ENCODE measurements at places on chromosomes 3 and 15. TPM values are rescaled to one million over a fixed set of nuclear protein-coding genes. Genes with fewer than 3 reads are reported as not detected.

PIERCE2 gene
- 4.6 TPM for total RNA-seq

CFAP100 gene
- not detected for total RNA-seq

ZNF501 gene
- 1.3 TPM for total RNA-seq

- DNase-seq: peak; percentile 13
Observed at GRCh38 chr3:172814738-172815137, 64.2 kb downstream of the ECT2 start.

DNA sequence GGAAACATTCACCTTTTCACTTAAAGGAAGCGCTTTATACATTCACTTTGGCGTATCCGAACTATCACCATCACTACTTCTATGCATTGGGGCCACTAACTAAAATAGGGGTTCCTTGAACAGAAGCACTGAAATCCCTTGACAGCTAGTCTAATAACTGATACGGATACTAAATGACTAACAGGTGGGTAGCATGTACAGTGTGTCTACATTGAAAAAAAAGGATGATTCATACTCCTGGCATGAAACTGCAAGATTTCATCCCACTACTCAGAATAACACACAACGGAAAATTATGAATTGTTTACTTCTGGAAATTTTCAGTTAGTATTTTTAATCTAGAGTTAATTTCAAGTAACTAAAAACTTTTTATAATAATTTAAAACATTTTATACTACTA, 96.7 kb downstream of the SMARCC1 start:
- peak; percentile 74 for DNase-seq

DNA sequence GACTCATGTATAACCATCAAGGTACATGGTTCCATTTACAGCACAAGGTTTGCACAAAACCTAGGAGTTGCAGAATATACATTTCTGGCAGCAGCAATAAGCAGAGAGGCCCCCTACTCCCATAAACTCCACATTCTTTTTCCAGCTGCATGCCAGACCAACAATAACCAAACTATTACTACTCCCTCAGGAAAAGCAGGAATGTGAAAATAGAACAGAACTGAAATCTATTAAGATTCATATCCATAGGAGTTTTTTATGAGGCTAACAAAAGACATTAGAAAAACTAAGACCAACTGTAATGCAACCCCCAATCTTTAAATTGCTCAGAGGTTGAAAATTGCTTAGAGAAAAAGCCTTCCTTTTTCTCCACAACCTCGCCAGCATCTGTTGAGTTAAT, 27.6 kb upstream of the TOP2B start:
- DNase-seq: no peak

- DNase-seq: peak; percentile 46
Observed at GRCh38 chr3:50177346-50177745, 14.1 kb upstream of the GNAT1 start.

GRCh38 chr3:4629095-4630007, 136.2 kb downstream of the ITPR1 start:
- DNase-seq: no peak

Measured in LHCN-M2 (cell line).